Endothelial cell of umbilical vein (primary cell): ENCODE measurements at places on chromosomes 6 and 20. TPM values are rescaled to one million over a fixed set of nuclear protein-coding genes. Genes with fewer than 3 reads are reported as not detected.

- H3K27me3 ChIP-seq = no peaks in the 10 kb centered on the region
- H3K4me3 ChIP-seq = no peak overlapping the region
- H3K36me3 ChIP-seq = no peaks in the 10 kb centered on the region
Observed at GRCh38 chr6:121748376-121748775, 312.9 kb downstream of the GJA1 start.

DNA sequence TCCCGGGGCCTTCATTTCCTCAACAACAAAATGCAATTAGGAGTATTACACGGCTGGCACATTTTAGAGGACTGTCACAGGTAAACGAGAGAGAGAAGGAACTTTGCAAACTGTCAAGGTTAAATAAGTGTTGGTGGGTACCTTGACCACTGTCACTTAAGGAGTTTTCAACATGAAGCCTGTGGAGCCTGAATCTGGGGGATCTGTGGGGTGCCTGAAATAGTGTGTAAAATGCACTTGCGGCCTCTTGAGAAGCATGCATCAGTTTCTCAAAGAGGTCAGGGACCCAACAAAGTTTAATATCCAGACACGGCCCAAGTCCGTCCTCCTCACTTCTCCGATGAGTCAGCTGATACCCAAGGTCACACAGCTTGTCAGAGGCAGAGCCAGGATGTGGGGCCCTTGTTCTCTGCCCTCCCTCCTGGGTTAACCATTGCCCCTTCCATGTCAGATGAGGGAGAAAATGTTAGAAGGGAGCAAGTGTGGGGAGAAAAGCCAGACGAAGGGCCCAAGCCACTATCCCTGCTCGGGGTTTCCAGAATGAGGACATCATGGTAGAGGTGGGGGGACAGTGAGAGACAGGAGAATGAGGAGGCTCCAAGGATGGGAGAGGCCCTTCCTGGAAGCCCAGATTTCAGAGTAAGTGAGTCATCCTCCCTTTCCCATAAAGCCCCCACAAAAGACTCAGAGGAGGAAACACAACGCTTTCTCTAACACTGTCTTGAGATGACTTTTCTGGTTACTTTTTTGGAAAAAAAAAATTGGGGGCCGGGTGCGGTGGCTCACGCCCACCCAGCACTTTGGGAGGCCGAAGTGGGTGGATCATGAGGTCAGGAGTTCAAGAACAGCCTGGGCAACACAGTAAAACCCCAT is 42.2 kb downstream of the C6orf132 start:
- H3K36me3 ChIP-seq = no peaks in the 10 kb centered on the region
- H3K4me3 ChIP-seq = no peak overlapping the region
- H3K27me3 ChIP-seq = no peaks in the 10 kb centered on the region
- peak; percentile 17 for DNase-seq
- peaks cover 5% of the 10 kb centered on the region for H3K4me1 ChIP-seq

- H3K4me3 ChIP-seq = no peak overlapping the region
- DNase-seq = no peak
- no peaks in the 10 kb centered on the region for H3K4me1 ChIP-seq
- no peaks in the 10 kb centered on the region for H3K36me3 ChIP-seq
- H3K27me3 ChIP-seq = no peaks in the 10 kb centered on the region
- H3K27ac ChIP-seq = no peak overlapping the region
Observed at GRCh38 chr6:63460971-63461370, 111.3 kb upstream of the LOC128125822 start.

- H3K36me3 ChIP-seq = no peaks in the 10 kb centered on the region
- no peak for DNase-seq
- no peak overlapping the region for H3K4me3 ChIP-seq
- H3K27ac ChIP-seq = no peak overlapping the region
- peaks cover 4% of the 10 kb centered on the region for H3K4me1 ChIP-seq
Observed at GRCh38 chr6:141290941-141291721, 841.6 kb upstream of the GJE1 start.

DNA sequence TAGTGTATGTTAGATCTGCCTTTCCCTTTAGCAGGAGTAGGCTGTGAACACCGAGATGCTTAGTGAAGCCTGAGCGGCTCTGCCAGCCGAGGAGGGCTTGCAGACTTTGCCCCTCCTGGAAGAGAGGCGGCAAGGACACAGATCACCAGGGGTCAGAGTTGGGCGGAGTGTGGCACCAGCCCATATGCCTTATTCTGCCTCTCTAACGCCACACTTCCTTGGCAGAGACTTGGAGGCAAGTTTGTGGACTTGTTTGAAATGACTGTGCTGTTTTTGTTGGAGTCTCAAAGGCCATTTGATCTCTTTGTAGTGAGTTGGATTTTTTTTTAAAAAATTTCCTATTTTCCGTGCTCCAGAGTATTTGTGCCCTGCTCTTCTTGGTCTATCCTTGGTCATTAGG is 44.5 kb upstream of the CLDN20 start:
- no peaks in the 10 kb centered on the region for H3K27me3 ChIP-seq
- DNase-seq = no peak

DNA sequence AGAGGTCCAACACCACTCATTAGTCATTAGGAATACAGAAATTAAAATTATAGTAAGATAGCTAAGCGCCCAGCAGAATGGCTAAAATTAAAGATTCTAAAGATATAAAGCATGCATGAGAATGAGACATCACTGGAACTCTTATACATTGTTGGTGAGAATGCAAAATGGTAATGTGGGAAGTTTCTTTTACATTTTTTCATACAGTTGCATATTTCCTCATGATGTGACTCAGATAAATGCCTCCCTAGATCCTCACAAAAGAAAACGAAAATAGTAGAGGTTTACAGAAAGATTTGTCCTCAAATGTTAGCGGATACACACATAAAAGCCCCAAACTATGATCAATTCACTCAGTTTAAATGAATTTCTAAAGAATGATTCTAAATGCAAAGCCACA is 633.7 kb upstream of the GJE1 start:
- DNase-seq = no peak
- H3K36me3 ChIP-seq = no peaks in the 10 kb centered on the region

DNA sequence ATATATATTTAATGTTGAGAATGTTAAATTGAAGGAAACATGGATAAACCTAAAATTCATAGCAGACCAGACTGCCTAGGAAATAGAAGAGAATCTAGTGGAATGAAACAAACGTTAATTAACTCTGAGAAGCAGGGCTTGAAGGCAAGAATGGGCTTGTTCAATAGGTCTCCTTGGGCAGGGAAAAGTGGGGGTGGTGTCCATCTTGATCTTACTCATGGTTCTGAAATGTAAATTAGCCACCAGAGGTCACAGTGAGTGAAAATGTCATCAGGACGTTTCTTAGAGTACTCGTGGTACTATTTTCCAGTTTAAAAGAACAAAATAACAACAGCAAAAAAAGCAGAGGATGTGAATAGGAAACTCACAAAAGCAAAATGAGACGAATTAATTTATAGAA is 66.8 kb upstream of the BTBD3 start:
- H3K27ac ChIP-seq = no peak overlapping the region
- no peak overlapping the region for H3K4me3 ChIP-seq
- no peaks in the 10 kb centered on the region for H3K36me3 ChIP-seq
- DNase-seq = no peak
- no peaks in the 10 kb centered on the region for H3K27me3 ChIP-seq
- no peaks in the 10 kb centered on the region for H3K4me1 ChIP-seq

DNA sequence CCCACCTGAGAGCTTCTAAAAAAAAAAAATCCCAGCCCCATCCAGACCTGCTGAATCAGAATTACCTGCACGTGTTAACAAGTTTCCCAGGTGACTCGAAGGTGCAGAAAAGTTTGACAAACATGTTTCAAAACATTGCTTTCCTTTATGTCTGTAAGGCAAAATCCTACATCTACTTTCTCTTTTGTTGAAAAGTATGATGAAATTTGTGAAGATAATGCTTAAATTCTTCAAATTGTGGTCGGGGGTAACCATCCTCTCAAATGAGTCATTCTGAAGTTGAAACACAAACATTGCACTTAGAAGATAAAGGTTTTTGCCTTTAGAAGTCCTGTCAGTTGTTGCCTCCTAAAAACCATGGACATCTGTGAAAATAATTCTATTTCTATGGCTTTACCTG is 429.7 kb downstream of the EPHA7 start:
- H3K4me3 ChIP-seq = no peak overlapping the region
- no peaks in the 10 kb centered on the region for H3K27me3 ChIP-seq
- DNase-seq = no peak
- no peaks in the 10 kb centered on the region for H3K4me1 ChIP-seq

- no peak overlapping the region for H3K4me3 ChIP-seq
- no peaks in the 10 kb centered on the region for H3K27me3 ChIP-seq
- peaks cover 3% of the 10 kb centered on the region for H3K4me1 ChIP-seq
- no peak for DNase-seq
- H3K27ac ChIP-seq = no peak overlapping the region
Observed at GRCh38 chr20:50395251-50395729, 114.9 kb upstream of the PTPN1 start.

Gene ASIP
- total RNA-seq = not detected in 2 replicates

Gene STK38
- total RNA-seq = 26.9 and 30.3 TPM in 2 replicates

Gene VSX1
- not detected in 2 replicates for total RNA-seq

Gene DEFB125
- total RNA-seq = not detected in 2 replicates
